ENCODE measurements at places on chromosomes 4 and X. TPM values are rescaled to one million over a fixed set of nuclear protein-coding genes. Genes with fewer than 3 reads are reported as not detected.

The PAGE1 gene
- not detected for total RNA-seq

The IL3RA gene
- 1.2 TPM for total RNA-seq

The FGF5 gene
- total RNA-seq: not detected

The SHROOM4 gene
- not detected for total RNA-seq

The CT45A1 gene
- total RNA-seq: not detected

The DCAF4L1 gene
- 0.10 TPM for total RNA-seq

DNA sequence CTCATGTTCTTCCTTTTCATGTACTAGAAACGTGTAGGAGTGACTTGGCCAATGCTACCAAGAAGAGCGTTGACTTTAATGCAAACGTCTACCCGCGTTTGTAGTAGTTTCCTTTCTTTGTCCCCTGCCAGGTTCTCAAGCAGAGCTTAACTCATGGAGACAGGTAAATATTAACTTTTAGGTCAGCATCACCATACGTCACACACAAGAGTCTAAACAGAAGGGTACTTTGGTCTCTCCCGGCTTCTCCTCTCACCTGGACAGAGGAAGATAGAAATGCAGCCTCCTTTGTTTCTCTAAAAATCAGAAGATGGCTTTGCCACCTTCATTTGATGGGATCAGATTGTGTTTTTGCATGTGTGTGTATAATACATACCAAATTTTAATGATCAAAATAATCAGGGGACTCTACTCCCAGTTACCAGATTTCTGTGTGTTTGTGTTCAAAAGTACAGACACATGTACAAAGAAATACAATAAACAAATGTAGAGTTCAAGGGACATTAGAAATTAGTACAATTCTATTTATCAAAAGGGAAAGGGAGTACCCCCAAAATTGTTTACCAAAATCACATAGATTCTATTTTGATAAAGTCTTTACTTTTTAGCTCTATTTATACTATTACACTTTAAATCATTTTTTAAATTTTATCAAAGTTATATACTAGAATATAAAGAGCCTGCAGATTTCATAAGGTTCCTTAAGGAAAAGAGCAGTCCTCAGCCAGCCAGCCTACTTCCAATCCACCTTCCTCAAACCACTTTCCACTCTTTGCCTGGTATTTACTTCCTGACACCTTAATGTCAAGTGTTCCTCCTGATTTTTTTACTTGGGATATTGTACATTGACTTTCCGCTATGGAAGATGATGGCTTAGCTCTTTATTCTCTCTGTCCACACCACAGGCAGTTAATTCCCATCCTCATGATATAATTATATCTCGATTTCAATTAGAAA lies 195.5 kb downstream of the RELL1 start:
- H3K4me3 ChIP-seq: no peak overlapping the region
- no peak overlapping the region for H3K27ac ChIP-seq
- DNase-seq: no peak
- no peaks in the 10 kb centered on the region for H3K36me3 ChIP-seq

GRCh38 chr4:104763554-104764222 lies 269.0 kb upstream of the CXXC4 start:
- no peaks in the 10 kb centered on the region for H3K36me3 ChIP-seq
- no peak overlapping the region for H3K27ac ChIP-seq
- no peaks in the 10 kb centered on the region for H3K27me3 ChIP-seq
- no peaks in the 10 kb centered on the region for H3K4me1 ChIP-seq
- no peak for DNase-seq

DNA sequence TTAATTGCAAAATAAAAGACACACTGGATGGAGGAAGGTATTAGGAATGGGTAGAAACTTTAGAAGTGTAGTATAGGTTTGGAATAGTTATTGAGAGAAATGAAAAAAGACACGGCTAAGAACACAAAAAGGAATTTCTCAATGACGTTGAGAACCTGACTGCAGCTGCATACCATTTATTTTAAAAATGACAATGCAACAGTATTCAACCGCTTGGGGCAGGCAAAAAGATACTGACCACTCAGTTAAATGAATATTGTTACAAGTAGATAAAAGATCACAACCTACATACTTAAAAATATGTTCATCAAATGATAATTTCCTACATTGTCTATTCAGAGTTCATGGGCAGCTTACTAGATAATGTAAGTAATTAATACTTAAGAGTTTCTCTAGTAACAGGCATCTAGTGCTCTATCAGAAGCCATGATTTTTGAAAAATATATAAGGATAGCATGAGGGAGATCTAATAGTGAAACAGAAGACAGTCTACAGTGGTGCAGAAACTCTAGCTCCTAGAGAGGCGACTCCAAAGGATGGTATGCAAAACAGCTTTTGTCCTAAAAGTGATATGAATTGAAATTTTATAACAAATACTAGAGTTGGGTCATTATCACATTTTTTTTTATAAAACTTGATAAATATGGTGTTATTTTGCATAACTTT lies 216.2 kb upstream of the VEGFC start:
- DNase-seq: no peak
- H3K27ac ChIP-seq: no peak overlapping the region
- no peaks in the 10 kb centered on the region for H3K36me3 ChIP-seq
- no peak overlapping the region for H3K4me3 ChIP-seq
- no peaks in the 10 kb centered on the region for H3K4me1 ChIP-seq

- H3K27me3 ChIP-seq: no peaks in the 10 kb centered on the region
- H3K4me1 ChIP-seq: peaks cover 13% of the 10 kb centered on the region
- DNase-seq: no peak
- H3K4me3 ChIP-seq: no peak overlapping the region
- no peaks in the 10 kb centered on the region for H3K36me3 ChIP-seq
- peak overlapping the region; percentile 69 for H3K27ac ChIP-seq
Observed at GRCh38 chrX:109783701-109784079, 50.6 kb upstream of the ACSL4 start.

GRCh38 chr4:160809576-160809975 lies 1354.2 kb downstream of the FSTL5 start:
- no peak overlapping the region for H3K27ac ChIP-seq
- DNase-seq: no peak
- no peaks in the 10 kb centered on the region for H3K36me3 ChIP-seq
- no peaks in the 10 kb centered on the region for H3K4me1 ChIP-seq
- no peaks in the 10 kb centered on the region for H3K27me3 ChIP-seq

GRCh38 chr4:184094532-184095159 lies 123.0 kb downstream of the ENPP6 start:
- H3K36me3 ChIP-seq: no peaks in the 10 kb centered on the region
- peaks cover 10% of the 10 kb centered on the region for H3K27me3 ChIP-seq
- DNase-seq: no peak
- H3K4me3 ChIP-seq: no peak overlapping the region
